Activated CD8-positive, alpha-beta memory T cell treated with anti-CD3 and anti-CD28 coated beads for 1 hour (primary cell): ENCODE measurements at places on chromosomes 1 and 21.

- no peak for DNase-seq
Observed at GRCh38 chr1:227218870-227219573, 99.3 kb downstream of the CDC42BPA start.

- no peak for DNase-seq
Observed at GRCh38 chr1:44733365-44733764, 2.4 kb upstream of the RNU5D-1 start.

DNA sequence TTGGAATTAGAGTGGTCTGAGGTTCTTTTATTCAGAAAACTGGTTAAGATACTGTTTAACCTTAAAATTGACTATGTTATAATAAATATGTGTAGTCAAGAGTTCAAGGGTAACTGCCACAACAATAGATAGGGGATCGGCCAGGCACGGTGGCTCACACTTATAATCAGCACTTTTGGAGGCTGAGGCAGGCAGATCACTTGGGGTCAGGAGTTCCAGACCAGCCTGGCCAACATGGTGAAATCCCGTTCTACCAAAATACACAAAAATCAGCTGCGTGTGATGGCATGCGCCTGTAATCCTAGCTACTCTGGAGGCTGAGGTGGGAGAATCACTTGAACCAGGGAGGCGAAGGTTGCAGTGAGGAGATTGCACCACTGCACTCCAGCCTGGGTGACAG lies 39.5 kb downstream of the PDC start:
- no peak for DNase-seq

GRCh38 chr1:23224739-23225648 lies 7.7 kb upstream of the HTR1D start:
- DNase-seq: no peak

GRCh38 chr1:47662068-47662467 lies 224.2 kb downstream of the FOXD2 start:
- DNase-seq: no peak

DNA sequence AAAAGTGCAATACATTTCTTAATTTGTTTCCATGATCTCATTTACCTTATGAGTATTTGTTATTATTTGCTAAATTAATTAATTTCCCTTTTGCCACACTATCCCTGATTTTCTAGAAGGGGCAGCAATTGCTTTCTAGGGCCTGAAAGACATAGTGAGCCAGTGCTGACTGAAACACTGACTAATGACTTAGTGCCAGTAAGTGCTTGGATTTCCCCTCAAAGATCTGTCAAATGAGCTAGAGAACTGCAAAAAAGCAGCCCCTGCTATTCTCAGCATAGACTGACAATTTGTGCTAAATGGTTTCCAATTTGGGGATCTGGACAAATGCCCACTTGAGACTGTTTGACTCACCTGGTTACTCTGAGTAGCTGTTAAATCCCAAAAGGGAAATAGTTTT lies 35.6 kb upstream of the USH2A start:
- DNase-seq: no peak

DNA sequence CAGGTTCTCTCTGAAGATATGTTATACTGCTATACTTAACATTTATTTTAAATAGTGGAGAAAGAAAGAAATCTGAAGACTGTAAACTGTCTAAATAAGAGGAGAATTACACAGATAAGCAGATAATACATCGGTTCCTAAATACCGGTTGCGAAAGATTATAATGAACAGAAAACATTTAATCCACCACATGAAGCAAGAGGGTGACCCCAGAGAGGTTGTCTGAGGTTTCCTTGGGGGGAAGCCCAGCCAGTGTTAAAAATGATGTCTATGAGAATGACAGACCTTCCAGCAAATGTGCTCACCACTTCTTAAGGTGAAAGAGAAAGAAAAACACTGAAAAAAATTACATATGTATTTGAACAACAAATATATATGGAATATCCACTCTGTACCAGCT lies 356.4 kb upstream of the KAZN start:
- no peak for DNase-seq

DNA sequence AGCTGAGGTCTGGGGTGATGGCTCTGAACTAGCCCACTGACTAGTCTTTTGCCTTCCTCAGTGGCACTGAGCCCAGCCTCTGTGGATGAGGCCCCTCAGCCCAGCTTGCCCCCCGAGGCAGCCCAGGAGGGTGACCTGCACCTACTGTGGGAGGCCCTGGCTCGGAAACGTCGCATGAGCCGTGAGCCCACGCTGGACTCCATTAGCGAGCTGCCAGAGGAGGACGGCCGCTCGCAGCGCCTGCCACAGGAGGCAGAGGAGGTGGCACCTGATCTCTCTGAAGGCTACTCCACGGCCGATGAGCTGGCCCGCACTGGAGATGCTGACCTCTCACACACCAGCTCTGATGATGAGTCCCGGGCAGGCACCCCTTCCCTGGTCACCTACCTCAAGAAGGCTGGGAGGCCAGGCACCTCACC lies 87.8 kb downstream of the TRIM11 start:
- DNase-seq: no peak

- DNase-seq: no peak
Observed at GRCh38 chr1:54117815-54118563, 34.8 kb downstream of the CDCP2 start.

- no peak for DNase-seq
Observed at GRCh38 chr1:186828611-186829454, at the start of gene PLA2G4A. TSS of gene PLA2G4A (plus strand) at chr1:186828949. CDS start at chr1:186854355, 25,406 bp downstream.

DNA sequence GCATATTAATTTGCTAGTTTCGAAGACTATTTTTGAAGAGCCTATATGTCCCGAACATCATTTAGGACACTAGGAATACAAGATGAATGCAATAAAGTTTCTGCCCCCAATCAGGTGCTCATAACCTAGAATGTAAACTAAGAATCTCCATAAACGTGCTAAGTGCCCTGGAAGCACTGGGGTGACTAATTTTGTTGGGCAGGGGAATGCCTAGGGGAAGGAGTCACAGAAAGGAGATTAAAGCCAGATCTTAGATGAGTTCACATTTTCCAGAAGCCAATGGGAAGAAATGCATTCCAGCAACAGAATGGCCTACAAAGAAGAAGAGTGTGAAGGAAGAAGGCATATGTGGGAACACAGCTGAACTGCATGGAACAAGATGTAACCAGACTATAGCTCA lies 19.5 kb downstream of the SCYL3 start:
- DNase-seq: no peak
